ENCODE measurements at places on chromosomes 12 and 14.
A peak's percentile ranks its signal among the peaks of the same experiment; 100 is the strongest.

GRCh38 chr14:25003537-25003936, 46.4 kb downstream of the STXBP6 start:
- DNase-seq = no peak

- DNase-seq = no peak
Measured at GRCh38 chr12:62681306-62681705, 214.7 kb downstream of the MON2 start.

GRCh38 chr12:81811061-81811777, 52.1 kb upstream of the PPFIA2 start:
- DNase-seq = no peak

DNA sequence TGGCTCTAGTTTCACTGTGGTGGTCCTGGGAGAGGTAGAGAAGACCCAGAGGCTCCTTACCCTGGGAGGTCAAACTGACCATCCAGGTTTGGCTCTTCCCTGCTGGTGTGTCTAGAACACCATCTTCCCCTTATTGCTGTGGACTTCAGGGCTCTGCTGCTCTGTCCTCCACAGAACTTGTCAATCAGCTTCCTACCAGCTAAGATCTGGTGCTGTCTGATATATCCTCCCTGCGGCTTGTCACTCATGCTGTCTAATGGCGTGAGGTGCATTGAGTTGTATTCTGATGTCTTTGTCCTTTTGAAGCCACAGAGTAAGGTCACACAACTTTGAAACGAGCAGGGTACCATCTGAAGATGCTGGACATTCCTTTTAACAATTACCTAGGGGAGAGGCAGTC, 7.2 kb upstream of the C1RL start:
- DNase-seq = no peak

DNA sequence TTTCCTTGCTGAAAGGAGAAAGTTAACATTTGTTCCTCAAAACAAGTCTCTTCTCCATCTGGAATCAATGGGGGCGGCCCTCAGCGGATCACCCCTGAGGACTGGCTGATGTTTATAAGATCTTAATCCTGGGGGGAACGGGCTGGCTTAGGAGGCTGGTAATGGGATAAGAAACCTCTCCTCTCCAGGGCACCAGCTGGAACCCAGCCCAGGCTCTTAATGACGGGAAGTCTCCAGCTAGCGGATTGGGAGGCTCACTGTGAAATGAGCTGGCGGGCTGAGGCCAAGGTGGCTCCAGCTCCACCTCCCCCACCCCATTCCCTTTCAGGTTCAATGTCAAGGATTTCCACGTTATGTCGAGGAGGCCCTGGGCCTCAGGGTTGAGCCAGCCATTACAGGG, 1133.0 kb downstream of the VRK1 start:
- no peak for DNase-seq

DNA sequence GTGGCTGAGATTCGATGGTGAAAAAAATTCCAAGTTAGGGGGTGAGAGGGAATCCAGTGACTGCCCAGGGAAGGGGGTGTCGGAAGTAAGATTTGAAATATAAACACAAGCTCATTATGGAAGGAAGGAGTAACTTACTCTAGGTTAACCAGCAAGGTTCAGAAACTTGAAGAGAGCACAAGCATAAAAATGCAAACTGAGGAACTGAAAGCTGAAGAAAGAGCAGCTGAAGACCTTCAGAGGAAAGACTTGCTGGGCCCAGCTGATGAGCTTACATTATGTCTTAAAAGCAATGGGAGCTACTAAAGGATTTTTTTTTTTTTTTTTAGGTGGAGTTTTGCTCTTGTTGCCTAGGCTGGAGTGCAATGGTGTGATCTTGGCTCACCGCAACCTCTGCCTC, 189.7 kb upstream of the GRIN2B start:
- no peak for DNase-seq

DNA sequence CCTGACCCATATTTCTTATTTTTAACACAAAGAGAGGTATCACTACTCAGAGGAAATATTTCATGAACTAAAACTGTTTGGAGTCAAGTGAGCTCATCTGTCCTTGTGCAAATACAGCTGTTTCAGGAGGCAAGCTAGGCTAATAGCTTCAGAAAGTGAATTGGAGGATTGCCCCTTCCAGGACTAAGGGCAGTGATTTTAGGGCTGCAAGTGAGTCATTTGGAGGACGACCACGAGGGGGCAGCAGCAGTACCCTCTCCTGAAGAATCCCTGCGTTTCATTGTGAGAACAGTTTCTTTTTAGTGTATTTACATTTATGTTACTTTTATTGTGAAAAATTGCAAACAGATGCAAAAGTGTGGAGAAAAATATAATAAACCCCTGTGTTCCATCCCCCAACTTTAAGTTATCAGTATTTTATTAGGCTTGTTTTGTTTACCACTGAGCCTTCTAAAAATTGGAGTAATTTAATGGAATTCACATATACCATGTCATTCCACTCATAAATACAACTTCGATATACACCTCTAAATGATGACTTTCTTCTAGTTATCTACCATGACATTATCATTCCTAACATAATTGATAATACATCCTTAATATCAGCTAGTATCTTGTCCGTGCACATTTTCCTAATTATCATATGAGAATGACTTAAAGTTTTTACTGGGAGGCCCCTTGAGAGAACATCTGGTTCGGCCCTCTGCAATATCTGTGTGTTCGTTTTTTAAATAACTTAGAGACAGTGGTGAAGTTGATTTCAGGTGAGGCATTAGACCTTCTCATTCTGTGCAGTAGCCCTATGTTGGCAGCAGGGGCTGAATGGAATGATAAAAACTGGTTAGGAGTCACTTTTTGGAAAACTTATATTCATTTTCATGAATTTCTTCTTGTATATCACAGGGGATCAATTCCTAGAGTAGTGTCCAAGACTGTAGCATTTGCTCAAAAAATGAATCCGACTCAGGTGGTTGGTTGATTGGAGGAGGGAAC, 13.7 kb downstream of the FOXJ2 start:
- peak; percentile 80 for DNase-seq

DNA sequence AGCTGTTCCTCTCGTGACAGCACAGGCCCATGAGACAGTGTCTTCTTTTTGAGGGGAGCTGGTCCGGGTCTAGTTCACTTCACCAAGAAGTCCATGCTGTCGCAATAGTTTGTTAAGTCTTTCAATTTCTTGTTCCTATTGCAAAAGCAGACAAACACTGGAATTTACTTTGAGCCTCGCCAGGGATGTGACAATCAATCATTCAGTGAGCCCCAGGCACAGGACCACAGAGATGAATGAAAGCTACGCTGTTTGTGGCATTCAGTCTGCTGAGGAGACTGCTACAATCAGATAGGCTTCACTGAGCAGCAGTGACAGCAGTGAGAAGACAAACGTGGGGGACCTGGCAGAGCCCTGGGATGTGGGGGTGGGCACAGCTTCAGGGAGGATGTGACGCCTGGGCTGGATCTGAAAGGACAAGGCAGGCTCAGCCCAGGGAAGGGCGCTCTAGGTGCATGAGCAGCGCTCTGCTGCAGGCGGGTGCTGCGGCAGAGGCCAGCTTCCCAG, 35.5 kb downstream of the TCTN1 start:
- DNase-seq = no peak

DNA sequence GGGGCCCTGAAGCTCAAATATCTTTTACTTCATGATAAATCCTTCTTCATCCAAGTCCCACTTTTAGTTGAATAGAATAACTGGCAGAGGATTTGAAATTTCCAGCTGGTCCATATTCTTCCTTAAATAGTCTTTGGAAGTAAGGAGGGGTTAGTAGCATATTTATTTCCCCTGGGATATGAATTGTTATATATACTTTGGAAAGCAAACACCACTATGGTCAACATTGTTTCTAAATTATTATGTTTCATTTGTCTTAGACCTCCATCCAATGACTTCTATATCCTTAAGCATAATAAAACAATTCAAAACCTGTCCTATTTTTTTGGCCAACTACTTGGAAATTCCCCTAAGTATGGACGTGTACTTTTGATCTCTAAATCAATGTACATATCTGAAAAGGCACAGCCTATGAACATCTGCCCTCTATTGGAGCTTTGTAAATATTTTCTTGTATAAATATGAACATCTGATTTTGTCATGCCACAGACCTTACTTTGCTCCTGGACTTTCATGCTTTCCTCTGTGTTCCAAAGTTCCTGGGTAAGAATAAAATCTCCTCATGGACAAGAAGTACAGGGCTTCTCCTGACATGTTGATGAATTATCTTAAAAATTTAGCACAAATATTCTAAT, 1212.0 kb downstream of the GALC start:
- no peak for DNase-seq
